ENCODE measurements at places on chromosomes 11 and 22.

DNA sequence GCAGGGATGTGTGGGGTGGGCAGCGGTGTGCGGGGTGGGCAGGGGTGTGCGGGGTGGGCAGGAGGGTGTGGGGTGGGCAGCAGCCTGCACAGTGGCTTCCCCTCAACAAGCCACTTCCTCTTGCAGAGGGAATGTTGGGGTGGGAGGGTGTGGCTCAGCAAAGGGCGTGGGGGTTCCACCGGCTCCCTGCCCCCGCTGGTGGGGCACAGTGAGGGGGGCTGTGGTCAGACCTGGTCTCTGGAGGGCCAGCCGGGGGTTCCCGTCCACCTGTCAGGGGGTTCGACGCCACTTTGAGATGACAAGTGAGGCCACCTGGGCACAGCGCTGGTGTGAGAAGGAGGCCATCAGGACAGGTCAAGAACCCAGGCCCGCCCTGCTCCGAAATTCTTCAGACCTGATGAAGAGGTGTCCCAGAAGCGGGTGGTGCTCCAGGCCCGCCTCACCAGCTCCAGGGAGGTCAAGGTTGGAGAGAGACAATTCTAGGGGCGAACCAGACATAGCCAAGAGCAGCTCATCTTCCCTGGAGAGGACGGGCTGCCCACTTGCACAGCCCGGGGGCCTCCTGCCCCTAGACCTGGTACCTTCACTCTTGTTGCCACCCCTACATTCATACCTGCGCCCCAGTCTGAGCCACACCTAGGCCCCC lies 1.3 kb downstream of the C11orf21 start:
- DNase-seq: no peak

GRCh38 chr11:93340223-93340622 lies 9.7 kb downstream of the DEUP1 start:
- DNase-seq: no peak

GRCh38 chr11:70716986-70717775 lies 318.9 kb downstream of the CTTN start:
- no peak for DNase-seq

- DNase-seq: no peak
These were observed 924 bp upstream of the FADD start for GRCh38 chr11:70201882-70202861.

Data from DMS79 (cell line).